ENCODE measurements at places on chromosomes 11 and 22.
A peak's percentile ranks its signal among the peaks of the same experiment; 100 is the strongest.

DNA sequence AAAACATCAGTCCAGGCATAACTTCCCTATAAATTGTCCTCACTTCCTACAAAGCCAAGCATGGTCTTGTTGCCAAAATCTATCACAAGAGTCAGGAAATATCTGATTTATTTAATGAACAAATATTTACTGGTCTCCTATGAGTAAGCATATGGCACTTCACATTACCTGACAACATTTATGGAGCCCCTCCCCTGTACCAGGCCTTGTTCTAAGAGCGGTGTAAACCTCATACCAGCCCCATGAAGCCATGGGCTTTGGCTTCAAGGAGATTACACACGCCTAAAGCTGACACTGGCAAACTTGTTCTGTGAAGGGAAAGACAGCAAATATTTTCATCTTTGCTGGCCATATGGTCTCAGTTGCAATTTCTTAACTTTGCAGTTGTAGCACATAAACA is 43.0 kb upstream of the EIF3D start:
- no peak for DNase-seq

DNA sequence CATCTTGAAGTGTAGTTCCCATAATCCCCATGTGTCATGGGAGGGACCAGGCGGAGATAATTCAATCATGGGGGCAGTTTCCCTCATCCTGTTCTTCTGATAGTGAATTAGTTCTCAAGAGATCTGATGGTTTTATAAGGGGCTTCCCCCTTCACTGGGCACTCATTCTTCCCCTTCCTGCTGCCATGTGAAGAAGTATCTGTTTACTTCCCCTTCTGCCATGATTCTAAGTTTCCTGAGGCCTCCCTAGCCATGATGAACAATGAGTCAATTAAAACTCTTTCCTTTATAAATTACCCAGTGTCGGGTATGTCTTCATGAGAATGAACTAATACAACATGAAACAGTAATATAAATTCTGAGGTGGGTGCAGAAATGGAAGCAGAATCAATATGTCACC is 12.1 kb upstream of the SPTBN2 start:
- DNase-seq: no peak

DNA sequence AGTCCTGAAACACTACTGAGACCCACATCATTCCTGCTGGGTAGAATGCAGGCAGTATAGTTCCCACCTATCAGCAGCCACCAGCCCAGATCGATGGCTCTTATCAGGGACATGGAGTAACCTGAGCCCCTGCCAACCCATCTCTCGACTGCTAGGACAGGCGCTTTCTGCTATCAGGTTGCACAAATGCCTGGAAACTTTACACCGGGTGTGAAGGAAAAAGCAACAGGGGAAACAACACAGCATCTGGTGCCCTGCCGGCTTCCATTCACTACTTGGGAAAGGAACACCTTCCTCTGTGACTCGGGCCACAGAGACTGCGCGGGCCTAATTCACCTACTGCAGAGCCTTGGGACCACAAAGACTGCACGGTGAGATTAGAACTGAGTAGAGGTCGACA is 18.5 kb downstream of the RBFOX2 start:
- DNase-seq: no peak

DNA sequence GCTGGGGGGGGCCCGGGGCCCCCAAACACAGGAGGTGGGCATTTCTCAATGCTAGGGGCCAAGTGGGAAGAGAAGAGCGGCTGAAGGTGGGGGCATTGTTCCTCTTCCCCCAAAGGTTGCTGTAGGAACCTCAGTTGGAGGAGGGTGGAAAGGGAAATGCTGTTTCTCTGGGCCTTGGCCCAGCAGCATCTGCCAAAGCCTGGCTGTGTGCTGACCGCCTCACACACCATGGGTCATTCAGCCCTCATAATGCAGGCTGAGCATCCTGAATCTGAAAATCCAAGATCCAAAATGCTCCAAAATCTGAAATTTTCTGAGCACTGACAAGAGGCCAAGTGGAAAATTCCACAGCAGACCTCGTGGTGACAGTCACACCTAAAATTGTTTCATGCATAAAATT is 49.0 kb upstream of the BID start:
- DNase-seq: no peak

DNA sequence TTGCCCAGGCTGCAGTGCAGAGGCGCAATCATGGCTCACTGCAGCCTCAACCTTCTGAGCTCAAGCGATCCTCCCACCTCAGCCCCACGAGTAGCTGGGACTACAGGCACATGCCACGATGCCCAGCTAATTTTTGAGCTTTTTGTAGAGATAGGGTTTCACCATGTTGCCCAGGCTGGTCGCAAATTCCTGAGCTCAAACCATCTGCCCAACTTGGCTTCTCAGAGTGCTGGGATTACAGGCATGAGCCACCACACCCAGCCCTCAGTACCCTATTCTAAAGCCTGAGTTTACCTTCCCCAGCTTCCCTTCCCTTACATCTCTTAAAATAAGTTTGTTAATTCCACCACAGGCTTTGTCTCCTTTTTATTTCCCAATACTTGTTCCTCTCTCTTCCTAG is 59.1 kb downstream of the AMBRA1 start:
- no peak for DNase-seq

DNA sequence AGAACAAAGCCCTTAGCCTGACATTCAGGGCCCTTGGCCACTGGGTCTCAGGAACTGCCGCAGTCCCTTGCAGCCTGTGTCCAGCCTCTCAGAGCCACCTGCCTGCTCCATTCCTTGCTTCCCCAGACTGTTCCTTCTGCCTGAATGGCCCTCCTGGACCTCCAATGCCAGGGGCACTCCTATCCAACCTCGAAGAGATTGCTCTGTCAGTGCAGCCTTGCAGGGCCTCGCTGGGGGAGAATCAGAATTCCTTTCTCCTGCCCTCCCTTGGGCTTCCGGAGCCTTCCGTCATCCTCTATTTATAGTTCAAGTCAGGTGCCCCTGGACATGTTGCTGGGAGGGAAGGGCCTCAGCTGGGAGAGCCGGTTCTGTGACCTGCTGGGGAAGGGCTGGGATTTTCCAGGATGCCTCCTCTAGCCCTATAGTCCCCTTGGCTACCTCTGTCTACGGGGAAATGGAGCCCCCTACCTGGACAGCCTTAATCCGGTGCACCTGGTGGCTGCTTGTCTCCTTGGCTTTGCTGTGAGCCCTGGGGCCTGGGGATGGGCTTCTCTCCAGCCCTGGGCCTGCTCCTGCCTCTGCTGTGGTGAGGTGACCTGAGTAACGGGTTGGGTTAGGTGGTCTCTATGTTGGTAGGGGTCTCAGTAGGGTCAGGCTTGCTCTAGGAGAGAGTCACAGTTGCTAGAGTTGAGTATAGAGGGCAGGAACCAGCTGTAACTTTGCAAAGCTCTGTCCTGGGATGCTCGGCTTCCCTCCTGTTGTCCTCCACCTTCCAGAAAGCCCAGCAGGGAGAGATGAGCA is 45.9 kb upstream of the SYT7 start:
- no peak for DNase-seq

DNA sequence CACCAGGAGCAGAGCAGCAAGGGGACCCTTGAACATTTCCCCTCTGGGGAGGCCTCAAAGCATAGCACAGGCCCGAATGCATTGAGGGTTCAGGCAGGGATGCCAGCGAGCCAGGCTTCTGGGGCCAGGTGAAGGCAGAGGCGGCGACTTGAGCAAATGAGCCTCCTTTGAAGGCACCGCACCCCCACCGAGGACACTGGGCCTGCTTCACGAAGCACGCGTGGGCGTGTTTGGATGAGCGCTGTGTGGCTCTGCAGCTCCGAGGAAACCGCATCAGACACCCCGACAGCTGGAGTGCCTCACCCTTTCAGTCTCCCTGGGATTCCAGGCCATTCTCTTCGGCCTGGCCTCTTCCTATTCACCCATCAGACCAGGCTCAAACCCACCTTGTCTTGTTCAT is 301.8 kb downstream of the NTM start:
- DNase-seq: no peak

- no peak for DNase-seq
Observed at GRCh38 chr11:68923614-68924013, 19.9 kb downstream of the IGHMBP2 start.

DNA sequence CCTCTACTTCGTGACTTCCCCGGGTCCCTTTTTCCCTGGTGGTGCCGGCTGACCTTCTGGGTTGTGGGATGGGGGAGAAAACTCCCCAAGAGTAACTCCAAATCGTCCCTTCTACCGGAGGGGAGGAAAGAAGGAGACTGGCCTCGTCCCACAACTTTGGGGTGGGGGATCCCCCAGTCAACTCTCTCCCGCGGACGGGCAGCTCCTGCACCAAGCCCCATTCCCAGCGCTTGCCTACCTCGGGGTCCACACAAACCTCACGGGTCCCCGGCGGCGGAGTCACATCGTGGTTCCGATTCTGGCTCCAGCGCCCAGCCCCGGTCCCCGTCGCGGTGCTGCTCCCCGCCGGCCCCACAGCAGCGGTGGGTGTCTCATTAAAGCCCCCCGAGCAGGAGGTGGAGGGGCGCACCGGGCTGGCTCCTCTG is 317 bp downstream of the BDNF start:
- no peak for DNase-seq

DNA sequence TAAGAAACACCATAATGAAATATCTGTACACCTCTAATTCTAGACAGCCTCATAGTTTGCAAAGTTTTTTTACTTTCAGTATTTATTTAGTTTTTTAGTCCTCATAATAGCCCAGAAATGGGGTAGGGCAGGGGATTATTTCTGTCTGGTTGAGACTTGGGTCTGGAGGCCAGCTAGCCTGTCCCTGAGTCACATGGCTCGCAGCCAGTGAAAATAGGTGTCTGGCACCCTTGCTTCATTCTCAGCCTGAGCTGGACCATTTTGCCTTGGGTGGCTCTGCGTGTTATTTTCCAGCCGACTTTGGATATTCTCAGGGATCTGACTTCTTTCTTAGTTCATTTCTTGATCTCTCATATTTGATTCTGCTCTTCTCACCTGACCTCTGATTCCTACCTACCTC is 123.9 kb upstream of the NARS2 start:
- no peak for DNase-seq

- DNase-seq: no peak
Observed at GRCh38 chr11:128985880-128986279, 43.2 kb upstream of the TP53AIP1 start.

- no peak for DNase-seq
Observed at GRCh38 chr22:35312198-35313059, 12.7 kb downstream of the TOM1 start.

GRCh38 chr11:47393163-47394049 is 15.0 kb upstream of the SLC39A13 start:
- DNase-seq: no peak

DNA sequence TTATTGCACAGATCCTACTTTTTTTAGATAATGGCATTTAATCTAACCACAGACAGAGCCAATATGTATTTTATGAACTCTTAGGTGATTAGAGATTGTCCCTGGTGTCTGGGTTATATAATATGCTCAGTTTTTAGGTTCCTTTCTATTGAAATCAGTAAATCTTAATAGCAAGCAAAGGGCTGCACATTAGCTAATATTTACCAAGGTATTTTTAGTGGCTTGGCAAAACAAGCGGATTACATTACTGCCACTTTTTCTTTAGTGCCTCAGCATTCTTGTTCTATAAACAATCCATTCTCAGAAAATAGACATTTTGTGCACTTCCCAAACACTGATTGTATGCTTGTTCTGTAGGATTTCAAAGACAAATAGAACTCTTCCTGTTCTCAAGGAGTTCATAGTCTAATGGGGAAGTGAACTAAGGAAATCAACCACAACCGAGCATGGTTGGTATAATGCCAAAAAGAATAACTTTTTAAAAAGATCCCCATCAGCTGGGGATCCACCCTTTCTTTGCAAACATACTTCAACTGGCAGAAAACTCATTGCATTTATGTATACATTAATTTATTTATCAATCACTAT is 23.8 kb downstream of the KCNJ1 start:
- DNase-seq: no peak

DNA sequence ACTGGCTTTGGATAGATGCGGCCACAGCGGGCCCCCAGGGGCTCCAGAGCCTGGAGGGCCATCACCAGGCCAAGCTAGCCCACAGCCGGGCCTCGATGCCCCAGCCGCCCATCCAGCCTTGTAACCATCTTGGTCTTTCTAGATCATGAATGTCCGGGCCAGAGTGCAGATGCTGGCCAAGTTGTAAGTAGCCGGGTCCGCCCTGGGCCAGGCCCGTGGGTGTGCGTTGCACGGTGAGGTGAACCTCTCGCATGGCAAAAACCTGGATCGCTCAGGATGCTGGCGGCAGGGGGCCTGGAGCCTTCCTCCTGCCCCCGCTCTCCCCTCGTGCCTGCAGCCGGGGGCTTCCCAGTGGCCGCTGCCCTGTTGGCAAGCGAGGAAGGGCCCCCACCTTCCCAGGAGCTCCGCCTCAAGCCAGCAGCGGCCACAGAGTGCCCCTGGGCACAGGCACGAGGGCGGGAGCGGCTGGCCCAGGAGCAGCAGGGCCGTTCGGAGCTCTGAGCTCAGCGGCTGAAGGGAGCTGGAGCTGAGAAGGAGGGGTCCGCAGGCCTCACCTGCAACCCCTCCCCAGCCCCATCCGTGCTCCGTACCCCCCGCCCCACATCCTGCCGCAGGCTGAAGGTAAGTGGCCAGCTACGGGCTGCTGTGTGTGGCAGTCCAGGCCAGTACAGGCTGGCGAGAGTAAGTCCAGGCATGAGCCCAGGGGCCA is 10.9 kb upstream of the MRPL23 start:
- no peak for DNase-seq

GRCh38 chr11:46611526-46612304 is 5.3 kb downstream of the HARBI1 start:
- no peak for DNase-seq

- peak; percentile 23 for DNase-seq
Observed at GRCh38 chr22:46754110-46754799, 8.2 kb upstream of the TBC1D22A start.

DNA sequence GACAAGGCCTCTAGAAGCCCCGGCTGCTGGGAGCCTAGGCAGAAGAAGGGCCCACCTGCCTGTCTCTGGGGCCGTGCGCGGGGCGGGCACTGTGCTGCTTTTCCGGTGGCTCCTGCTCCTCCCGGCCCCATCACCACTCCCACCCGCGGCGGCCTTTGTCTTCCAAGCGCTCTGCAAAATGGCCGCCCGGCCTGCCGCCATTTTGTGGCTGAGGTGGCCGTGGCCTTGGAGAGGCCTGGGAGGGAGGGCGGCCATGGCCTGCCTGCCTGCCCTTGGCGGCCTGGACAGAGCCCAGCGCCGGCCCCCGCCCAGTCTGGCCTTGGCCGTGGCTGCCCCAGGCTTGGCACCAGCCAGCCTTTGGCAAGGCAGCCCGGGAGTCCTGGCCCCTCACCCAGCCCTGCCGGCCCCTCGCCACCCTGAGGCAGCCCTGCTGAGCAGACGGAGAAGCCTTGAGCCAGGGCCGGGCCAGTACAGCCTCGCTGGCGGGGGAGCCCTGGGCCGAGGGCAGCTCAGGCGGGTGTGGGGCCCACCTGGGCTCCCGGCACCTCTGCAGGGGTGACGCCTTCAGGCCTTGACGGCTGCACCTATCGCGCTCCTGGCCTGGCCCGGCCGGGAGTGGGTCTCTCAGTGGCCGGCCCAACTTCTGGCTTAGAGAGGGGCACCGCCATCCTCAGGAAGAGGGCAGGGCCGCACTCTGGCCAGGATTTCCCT is 46.0 kb upstream of the PPARA start:
- no peak for DNase-seq

- no peak for DNase-seq
Observed at GRCh38 chr11:102204174-102204573, 93.9 kb downstream of the YAP1 start.

- DNase-seq: no peak
Observed at GRCh38 chr11:119015054-119015611, 3.0 kb downstream of the RPS25 start.

- no peak for DNase-seq
Observed at GRCh38 chr11:120335556-120335907, 681 bp upstream of the ARHGEF12 start.

GRCh38 chr11:113663567-113663966 is 42.5 kb downstream of the TMPRSS5 start:
- no peak for DNase-seq

GRCh38 chr22:50605002-50605612 is 4.5 kb downstream of the MAPK8IP2 start:
- no peak for DNase-seq
